NCI-H1436 treated with DMSO at 0.1 percent for 48 hours (cell line): ENCODE measurements at places on chromosomes 6 and 20.

GRCh38 chr6:169638915-169639314, 62.9 kb downstream of the WDR27 start:
- no peak for DNase-seq

DNA sequence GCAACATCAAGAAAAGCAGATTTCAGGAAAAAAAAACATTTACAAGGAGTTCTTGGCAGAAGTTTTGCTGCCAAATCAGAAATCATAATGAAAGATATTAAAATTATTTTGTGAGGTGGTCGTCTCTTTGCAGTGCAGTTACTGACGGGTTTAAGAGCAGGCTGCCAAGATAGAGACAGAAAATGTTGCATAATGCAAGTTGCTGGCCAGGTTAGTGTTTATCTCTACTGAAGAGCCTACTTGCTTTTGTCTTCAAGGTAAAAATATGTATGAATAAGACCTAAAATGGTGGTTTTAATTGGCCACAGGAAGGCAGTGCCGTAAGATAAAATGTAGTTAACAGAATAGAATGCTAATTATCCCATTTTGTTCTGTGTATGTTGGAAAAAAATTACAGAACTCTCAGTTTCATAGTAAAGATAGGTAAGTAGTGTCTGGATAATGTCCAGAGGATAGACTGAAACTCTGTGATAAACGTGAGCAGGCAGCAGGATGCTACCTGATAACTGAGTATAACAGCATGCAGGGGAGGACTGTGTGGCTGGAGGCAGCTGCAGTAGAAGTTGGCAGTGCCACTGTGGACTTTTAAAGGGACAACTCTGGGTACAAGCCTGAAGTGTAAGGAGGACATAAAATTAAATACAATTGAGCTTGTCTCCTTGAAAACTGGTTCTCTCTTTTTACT, 13.9 kb downstream of the FOXO3 start:
- no peak for DNase-seq

DNA sequence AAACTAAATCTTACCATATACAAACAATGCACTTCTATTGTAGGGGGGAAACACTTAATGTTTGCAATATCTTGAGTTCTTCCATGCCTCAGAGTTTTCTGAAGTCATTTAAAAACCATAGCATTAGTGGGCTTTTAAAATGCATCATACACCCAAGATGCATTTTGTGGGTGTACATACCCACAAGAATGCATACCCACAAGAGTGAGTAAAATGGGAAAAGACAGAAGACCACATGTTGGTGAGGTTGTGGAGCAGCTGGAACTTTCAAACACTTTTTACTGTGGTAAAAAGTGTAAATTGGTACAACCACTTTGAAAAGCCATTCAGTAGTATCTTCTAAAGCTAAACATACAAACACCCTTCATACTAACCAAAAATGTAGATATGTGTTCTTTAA, 57.5 kb downstream of the CYB5R4 start:
- DNase-seq: no peak

- no peak for DNase-seq
Observed at GRCh38 chr6:12446394-12446793, 156.2 kb downstream of the EDN1 start.

DNA sequence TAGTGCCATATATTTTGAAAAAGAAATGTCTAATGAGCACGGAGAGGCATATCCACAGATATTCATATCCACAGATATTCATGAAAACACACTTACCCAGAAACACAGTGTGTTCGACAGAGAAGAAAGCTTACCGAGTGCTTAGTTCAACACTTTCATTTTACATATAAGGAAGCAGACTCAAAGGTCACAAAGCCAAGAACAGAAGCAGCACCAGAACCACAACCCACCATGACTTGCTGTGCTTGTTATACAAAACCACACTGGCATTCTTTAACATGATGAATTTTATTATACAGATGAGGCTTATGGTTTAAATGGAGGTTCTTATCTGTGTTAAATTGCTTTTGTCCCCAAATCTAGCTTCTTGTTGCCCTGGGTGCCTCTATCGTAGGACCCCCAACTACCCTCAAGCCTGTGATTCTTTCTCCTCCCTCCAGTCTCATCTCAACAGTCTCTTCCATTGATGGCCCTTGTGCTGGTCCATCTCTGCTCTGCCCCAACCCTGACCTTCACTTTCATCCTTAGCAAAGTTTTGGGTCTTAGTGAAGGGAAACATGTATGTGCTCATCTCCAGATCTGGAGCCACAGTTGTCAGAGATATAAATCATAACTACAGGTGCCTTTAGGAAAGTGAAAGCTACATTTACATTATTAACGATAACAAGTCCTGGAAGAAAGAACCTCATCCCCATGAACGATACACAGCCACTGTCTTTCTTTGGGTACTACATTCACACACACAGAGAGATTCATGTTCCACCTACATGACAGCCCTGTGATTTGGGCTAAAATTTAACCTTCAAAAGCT, 40.0 kb downstream of the SF3B5 start:
- DNase-seq: no peak

GRCh38 chr20:18058661-18059467, 1.1 kb upstream of the OVOL2 start:
- no peak for DNase-seq

GRCh38 chr6:124197148-124197547, 393.5 kb downstream of the NKAIN2 start:
- no peak for DNase-seq

DNA sequence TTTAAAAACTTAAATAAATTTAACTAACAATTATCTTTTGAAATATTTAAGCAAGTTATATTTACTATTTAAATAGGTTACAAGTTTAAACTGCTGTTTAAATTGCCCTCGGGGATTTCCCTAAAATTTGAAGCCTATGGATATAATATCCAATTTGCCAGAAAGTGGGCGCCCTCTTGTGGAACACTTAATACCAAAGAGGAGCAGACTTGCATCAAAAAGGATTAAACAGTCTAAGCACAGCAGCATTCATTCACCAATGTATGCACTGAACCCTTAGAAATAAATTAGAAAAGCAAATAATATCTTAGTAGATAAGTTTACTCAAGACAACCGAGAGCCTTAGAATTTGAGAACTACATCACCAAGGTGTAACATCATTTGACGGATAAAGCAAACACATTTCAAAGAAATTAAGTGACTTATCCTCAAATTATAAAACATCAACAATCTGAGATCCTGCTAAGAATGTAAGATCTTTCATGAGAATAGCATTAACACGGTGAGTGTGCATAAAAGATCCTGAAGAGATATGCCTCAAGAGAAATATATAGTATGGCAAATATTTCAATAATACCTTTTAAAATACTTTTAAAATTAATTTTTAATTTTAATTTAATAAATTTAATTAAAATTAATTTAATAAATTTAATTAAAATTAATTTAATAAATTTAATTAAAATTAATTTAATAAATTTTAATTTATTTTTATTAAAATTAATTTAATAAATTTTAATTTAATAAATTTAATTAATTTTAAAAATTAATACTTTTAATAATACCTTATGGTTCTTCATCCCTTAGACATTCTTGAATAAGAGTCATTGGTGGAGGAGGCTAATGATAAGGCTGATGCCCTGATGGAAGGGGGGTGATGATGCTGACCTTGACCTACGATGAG, 11.5 kb upstream of the MEP1A start:
- peak; percentile 25 for DNase-seq

GRCh38 chr6:50249493-50249892, 199.8 kb upstream of the DEFB112 start:
- DNase-seq: no peak

DNA sequence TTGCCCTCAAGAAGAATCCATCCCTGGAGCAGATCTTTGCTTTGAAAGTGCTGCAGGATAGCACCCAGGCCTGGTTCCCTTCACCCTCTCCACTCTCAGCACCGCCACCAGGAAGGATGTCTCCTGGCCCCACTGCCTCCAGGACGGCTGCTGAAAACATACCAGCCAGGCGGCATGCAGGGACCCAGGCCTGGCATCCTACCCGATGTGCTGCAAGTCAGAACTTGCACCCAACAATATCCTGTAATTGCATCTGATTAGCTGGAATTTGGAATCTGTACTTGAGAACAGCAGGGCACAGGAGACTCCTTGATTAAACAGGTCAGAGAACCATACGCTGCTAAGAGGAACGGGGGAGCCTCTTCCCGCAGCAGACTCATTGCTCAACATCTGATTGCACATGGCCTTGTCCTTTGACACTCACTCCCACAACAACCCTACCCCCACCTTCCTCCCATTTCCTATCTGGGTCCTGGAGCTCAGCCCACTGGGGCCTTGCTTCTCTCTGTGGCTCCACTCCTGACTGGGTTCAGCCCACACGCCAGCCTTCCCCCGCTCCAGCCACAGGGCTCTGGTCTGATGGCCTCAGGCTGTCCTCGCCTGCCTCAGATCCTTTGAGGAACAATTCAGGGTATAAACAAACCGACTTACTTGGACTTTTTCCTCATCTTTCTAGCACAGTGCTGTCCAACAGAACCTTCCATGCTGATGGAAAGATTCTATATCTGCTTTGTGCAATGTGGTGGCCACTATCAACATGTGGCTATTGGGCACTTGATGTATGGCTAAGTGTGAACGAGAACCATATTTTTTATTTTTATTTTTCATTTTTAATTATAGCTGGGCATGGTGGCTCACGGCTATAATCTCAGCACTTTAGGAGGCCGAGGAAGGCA, 78.0 kb downstream of the FGD2 start:
- DNase-seq: peak; percentile 50

DNA sequence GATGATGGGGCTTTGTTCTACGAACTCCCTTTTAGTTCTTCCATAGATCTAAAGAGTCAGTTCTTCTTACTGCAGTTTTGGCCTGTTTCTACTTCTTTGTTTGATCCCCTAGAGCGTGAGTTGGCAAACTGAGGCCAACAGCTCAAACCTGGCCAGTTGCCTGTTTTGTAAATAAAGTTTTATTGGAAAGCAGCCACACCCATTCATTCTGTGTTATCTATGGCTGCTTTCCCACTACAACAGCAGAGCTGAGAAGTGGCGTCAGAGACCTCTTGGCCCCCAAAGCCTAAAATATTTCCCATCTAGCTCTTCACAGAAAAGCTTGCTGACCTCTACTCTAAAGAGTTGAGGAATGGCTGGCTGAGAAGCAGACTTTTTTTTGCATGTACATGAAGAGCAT, 52.2 kb downstream of the EYA2 start:
- no peak for DNase-seq

GRCh38 chr6:43982084-43982625, 145.1 kb downstream of the MRPL14 start:
- DNase-seq: no peak

GRCh38 chr6:124694139-124694705, 268.0 kb upstream of the RNF217 start:
- DNase-seq: peak; percentile 91

DNA sequence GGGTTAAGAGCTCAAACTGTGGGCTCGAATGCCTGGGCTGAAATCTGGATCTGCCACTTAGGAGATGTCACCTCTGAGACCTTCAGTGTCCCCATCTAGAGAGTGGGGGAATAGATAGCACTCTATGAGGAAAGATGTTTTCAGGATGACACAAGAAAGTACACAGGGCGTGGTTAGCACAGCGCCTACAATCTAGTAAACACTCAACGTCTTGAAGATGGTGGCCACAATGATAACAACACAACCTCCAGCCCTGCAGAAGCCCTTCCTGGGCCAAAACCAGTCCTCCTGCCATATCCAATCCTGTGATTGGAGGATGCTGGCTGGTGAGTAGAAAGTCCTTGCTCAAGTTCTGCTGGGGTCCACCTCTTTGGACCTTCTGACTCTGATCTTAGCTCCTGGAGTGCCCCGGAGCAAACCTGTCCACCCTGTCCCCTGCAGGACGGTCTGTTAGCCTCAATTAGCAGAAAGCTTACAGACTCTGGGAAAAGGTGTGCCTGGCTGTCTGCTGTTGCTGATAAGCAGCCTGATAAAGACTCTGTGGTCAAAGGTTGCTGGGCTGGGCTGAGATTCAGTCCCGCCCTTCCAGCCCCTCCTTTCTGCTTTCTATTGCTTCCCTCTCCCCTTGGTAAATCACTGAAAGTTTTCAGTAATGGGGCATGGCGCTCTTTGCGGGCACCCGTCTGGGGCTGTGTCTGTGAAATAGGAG, 8.2 kb downstream of the EDN3 start:
- DNase-seq: no peak

DNA sequence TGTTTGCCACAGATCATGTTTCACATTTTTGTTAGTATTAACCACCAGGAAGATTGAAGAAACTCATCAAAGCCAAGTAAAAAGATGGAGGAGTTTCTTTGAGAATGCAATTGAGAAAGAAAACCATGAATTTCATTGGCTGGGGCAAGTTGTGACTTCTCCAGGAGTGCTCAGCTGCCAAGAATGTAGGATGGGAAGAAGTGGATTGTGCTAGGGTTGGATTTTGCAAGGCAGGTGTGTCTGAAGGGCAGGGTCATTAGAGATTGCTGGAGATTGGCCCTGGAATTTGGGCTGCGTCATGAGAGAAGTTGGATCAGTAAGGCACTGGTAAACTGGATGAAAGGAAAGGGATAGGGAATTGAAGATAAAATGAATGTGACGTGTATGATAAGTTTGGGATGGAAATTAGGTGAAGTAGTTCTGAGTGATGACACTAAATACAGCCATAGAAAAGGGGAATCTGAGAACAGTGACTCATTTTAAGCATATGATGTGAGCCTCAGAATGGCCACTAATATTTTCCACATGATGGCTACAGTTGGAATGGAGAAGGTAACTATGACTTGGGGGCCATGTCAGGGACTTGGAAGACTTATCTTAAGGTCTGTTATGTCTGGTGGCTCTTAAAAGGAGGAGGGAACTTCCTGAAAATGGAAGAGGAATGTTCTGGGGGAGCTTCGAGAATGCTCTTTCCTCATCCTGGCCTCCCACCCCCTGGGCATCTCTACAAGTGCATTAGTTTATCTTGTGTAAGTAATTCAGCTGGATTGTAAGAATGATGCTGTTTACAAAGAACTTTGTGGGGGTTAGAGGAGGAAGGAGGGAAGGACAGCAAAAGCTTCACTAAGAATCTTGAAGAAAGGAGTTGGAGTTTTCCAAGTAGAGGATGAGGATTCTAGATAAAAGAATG, 27.8 kb upstream of the ERVFRD-1 start:
- DNase-seq: no peak

GRCh38 chr6:162864911-162865310, 137.1 kb downstream of the PACRG start:
- no peak for DNase-seq

DNA sequence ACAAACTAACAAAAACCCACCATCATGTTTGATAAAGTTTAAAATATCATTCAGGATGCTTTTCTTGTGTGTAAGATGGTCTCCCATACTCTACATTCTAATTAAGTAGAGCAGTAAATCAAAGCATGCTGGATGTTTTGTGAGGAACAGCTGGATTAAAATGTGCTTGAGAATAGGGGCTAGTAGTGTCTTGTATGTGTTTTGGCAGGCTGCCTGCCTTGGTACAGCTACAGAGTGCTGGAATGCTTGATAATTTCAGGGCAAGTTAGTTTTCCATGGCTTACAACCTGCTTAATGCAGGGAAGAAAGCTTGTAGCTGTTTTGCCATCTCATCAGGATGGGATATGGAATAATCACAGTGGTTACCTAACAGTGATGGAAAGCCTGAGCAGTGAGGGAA, 636.6 kb upstream of the MMS22L start:
- DNase-seq: no peak

- DNase-seq: no peak
Observed at GRCh38 chr6:38162493-38163185, 343.1 kb downstream of the ZFAND3 start.

- no peak for DNase-seq
Observed at GRCh38 chr6:143675382-143675900, 2.3 kb upstream of the PHACTR2 start.

- DNase-seq: no peak
Observed at GRCh38 chr20:14223806-14224205, 113.6 kb downstream of the FLRT3 start.
